ENCODE measurements at places on chromosomes 2 and 18.

GRCh38 chr2:180208841-180209240, 201.7 kb upstream of the CWC22 start:
- DNase-seq: no peak

GRCh38 chr2:203853271-203853670, 14.3 kb upstream of the CTLA4 start:
- DNase-seq: no peak

DNA sequence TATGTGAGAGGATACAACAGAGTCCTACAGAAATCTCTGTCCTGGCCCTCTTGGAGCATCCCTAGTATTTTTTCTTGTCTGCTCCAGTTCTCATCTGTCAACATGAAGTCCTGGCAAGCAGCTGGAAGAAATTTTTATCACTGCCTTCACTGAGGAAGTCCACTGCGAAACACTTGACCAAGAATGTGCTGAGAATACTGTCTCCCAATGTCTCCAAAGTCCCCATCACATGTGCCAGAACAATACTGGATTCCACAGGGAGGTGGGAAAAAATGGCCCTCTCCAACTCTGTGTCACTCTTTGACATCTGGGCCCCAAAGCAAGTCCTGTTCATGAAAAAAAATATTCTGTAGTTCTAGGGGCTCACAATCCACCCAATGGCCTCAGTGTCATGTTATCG, 32.8 kb upstream of the PGAP1 start:
- no peak for DNase-seq

DNA sequence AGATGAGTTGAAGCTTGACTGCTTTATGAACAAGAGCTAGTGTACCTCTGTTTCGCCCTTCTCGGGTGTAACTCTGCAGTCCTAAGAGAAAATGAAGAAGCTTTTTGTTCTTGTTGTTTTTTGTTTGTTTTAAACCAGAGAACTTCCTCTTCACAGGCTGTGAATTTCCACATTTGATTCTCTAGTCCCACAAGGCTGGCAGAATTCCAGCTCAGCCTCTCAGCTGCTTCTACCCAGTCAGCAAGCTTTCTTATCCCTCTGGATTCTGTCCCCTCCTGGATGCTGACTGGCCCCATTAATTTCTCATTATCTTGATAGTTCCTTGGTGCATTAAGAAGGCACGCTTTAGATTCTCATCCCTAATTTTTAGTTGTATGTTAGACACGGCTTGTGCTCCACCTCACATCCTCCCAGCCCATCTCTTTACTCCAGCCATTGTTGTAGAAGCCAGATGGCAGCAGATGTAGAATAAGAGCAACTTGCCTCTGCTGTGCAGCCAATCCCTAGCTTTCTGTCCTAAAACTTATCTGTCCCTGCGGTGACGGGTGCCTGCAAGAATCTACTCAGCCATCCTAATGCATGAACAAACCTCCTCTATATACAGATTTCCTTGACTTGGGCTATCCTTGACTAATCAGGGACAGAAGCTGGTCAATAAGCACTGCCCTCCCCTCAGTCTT, 12.3 kb upstream of the RESP18 start:
- no peak for DNase-seq

- no peak for DNase-seq
Observed at GRCh38 chr2:149055751-149056150, 17.3 kb downstream of the LYPD6B start.

- no peak for DNase-seq
Observed at GRCh38 chr2:226155093-226155875, 644.3 kb downstream of the IRS1 start.

DNA sequence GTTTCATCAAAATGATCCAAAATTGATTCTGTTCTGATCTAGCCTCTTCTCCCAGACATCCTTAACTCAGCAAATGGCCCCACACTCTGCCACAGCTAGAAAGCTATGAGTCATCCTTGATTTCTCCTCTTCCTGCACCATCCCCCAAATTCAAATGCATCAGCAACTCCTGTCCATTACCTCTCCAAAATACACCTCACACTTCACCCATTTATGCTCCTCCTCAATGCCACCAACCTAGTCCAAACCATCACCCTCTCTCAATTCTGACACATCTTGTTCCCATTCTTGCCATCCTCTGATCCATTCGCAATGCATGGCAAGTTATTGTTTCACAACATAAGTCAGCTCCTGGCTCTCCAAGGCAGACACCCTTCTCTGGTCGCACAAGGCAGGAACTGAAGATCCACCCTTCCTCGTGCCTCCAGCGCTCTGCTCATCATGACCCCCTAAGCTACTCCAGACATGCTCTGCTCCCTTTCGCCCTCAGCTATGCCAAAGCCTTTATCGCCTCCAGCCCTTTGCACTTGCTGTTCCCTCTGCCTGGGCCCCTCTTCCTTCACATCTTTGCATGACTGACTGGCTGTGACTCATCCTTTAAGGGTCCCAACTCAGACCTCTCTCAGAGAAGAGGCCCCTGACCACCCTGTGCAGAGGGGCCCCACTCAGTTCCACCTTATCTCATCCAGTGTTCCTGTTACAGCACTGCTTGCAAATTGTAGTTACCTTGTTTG, 83.6 kb downstream of the MREG start:
- DNase-seq: no peak

- no peak for DNase-seq
Observed at GRCh38 chr2:190881084-190881597, 520 bp downstream of the GLS start.

DNA sequence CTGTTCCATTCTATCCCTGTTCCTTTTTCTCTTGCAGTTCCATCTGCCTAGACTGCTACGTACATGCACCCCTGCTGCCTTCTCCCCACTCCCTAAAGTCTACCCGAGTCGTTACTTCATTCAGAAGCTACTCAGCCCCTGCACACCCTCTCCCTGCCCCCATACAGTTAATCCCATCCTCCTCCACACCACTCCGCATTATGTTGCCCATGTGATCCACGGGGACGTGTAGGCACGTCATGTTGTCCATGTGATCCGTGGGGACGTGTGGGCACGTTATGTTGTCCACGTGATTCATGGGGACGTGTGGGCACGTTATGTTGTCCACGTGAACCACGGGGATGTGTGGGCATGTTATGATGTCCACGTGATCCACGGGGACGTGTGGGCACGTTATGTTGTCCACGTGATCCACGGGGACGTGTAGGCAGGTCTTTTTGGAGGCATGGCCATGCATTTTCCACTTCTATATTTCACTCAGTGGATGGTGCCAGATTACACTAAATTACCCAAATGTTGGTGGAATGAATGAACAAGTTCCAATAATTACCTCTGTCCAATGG, 299.5 kb downstream of the DCDC2C start:
- DNase-seq: no peak

DNA sequence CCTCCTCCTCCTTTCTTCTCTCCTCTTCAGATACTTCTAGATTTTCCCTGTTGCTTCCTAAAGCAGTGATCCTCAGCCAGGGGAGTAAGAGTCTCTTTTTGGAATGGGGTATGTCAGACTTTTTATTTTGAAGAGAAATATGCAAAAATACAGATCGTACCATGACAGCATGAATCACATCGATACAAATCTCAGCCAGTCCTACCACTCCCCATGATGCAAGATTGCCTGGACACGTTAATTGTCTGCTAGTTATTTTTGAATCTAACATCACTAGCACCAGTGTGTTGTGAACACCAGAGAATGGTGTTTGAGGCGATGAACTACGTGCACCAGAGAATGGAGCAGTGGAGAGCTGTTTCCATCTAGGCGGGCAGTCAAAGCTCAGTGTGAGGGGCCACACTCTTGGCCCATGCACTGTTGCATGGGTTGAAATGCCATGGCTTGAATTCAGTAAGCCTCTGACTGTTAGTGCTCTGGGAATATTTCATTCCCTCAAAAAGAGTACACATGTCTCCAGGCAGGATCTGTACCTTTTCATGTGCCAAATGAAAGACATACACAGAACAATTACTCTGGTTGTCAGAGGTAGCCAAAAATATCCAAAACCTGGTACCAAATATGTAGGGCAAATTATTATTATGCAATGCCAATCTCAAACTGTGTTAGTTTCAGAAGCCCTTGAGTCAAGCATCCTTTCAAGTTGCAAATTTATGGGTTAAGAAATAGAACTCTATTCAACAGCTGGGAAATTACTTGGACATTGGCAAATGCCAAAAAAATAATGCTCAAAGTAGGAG, 46.3 kb upstream of the RALBP1 start:
- no peak for DNase-seq

- DNase-seq: no peak
Observed at GRCh38 chr2:95240556-95240955, 33.2 kb downstream of the ZNF892 start.

GRCh38 chr2:119419065-119419464, 12.6 kb upstream of the TMEM37 start:
- DNase-seq: no peak

GRCh38 chr2:73257425-73258125, 23.5 kb downstream of the CCT7 start:
- no peak for DNase-seq

GRCh38 chr2:216710551-216711301, 15.4 kb upstream of the IGFBP5 start:
- no peak for DNase-seq

GRCh38 chr2:195009202-195009601, 647.8 kb upstream of the SLC39A10 start:
- no peak for DNase-seq

DNA sequence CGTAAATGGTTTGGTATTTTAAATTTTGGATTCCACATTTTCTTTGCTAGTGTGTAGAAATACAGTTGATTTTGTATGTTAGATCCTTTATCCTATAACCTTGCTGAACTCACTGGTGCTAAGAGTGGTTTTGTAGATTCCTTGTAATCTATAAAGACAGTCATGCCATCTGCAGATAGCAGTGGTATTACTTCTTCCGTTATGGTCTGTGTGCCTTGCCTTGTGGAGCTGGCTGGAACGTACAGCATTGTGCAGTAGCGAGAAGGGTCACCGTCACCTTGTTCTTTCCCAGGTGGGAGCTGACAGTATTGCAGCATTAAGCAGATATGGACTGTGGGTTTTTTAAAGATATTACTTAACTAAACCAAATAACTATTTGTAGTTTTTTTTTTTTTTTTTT, 33.7 kb downstream of the ATP9B start:
- no peak for DNase-seq

GRCh38 chr2:178397002-178397605, 53.9 kb downstream of the PRKRA start:
- DNase-seq: no peak

DNA sequence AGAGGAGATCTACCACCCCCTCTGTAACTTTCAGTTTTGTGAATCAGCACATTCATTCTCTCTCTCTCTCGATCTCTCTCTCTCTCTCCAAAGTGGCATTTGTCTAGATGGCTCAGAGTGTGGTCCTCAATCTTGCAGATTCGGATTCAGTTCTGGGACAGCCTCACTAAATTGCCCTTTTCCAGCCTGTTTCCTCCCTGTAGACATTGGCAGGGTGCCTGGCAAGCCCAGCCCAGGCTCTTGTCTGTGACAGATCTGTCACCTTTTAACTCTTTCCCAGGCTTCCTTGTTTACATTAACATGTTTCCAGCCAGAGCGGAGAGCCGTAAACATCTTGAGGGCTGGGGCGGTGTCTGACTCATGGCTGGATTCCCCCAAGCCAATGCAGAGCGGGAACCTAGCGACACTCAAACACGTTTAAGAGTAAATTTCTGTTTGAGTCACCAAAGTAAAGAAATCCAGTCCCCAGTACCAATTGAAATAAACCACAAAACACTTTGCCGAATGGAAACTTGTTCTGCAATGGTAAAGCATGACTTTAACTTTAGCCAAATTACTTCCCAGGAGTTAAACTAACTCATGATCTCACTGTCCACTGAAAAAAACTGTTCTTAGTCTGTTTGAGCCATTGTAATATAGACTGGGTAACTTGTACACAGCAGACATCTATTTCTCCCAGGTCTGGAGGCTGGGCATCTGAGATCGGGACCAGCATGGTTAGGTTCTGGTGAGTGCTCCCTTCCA, 6.6 kb upstream of the CYP27C1 start:
- no peak for DNase-seq

- no peak for DNase-seq
Observed at GRCh38 chr2:177728399-177728765, 335.8 kb downstream of the AGPS start.

DNA sequence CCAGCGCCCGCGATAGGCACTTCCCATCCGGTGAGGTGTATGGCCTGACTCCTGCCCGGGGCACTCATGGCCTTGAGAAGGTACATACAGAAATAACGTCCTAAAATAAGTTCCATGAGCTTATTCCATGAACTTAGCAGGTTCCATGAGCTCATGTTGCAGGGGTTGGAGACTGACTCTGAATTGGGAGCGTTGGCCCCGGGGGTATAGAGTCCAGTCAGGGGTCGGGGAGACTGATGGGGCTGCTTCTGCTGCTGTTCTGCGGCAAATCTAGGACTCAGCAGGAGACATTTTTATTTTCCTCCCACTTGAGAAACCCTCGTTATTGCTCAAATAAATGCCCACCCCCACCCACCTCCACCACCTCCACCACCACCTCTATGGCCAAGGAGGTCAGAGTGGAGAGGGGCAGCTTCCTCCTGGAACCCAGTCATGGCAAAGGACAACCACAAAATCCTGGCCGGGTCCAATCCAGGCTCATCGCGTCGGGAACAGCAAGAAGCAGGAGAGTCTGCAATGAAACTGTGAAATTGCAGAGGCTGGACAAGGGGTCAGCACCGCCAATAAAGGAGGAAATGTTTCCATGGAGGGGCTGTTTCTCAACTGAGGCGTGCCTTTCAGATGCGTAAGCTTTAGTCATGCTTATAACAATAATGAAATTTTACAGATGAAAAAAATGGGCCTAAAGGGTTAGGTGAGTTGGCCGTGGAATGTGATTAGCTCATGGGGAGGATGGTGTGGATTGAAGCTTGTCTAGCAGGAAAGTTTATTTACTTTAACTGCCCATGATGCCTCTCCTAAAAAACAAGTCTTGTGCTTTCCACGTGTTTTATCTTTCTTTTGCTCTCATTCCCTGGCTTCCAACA, 136.6 kb upstream of the ALKAL2 start:
- DNase-seq: no peak

DNA sequence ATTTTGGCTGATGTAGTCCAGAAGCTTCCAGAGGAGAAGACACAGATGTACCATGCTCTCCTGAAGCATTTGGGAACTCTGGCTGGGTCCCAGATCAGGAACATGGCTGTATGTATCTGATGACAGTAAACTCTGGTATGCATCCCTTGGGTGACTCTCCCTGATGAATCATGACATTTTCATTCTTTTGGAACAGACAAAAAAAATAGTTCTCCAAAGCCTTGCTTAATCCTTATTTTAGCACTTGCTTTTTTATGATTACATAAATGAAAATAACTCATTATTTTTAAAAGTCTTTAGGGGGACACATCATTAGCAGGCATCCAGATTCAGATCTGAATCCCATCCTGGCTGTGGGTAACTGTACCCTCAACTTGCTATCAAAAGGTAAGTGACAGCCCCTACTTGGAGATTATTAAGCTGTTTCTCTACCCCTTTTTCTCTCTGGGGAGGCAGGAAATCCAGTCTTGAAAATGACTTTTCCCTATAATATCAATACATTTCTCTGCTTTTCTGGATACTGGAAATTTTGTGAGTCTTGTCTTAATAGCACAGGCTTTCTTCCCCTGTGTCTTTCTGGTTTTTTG, 23.3 kb downstream of the AOX1 start:
- no peak for DNase-seq

DNA sequence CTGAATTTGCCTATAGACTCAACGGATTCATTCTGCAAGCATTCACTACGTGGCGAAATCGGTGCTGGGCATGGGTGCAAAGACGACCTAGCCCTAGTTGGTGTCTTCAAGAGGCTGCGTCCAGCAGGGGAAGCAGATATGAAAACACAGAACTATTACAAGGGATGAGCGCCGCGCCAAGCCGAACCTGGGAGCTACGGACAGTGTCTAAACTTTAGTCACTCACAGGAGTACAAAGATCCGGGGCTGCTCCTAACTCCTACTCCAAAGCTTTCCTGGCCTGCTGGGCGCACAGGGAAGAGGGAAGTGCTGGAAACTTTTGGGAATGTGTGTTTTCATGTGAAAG, 732 bp upstream of the ANXA4 start:
- no peak for DNase-seq
